Ascending aorta (tissue), 2 donors: ENCODE measurements at places on chromosomes 13 and 19. TPM values are rescaled to one million over a fixed set of nuclear protein-coding genes. Genes with fewer than 3 reads are reported as not detected.
A peak's percentile ranks its signal among the peaks of the same experiment; 100 is the strongest.

DNA sequence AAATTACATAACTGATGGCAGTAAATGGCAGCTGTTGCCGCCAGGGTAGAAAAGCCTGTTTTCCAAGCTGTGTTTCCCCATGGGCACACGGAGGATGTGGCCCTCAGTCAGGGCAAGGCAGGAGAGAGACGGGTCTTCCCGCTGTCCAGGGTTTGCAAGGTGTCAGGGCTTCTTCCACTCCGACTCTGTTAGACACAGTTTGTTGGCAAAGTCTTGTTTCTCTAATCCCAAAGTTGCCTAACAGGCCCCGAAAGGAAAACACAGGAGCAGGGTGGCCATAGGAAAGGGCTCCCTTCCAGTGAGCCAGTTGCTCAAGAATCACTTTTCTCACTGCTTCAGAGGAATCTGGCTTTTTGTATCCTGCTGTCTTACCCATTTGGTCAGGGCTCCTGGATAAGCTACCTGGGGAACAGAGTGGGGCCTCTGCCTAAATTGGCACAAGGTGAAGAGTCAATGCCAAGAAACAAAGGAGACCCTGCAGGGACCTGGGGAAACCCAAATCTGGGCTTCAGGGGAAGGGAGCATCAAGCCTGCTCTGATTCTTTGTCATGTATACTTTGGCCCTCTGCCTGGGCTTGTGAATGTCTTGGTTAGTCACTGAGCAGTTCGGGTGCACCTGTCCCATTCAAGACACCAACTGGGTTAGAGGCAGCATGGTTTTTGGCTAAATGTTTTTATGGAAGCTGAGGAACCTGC, 29.0 kb upstream of the CXCL17 start:
- no peak overlapping the region for H3K27ac ChIP-seq
- no peaks in the 10 kb centered on the region for H3K4me1 ChIP-seq
- no peak overlapping the region for H3K4me3 ChIP-seq
- no peak for DNase-seq

- H3K27me3 ChIP-seq, result no peaks in the 10 kb centered on the region
- H3K27ac ChIP-seq, result no peak overlapping the region
- H3K36me3 ChIP-seq, result peaks cover 55% of the 10 kb centered on the region
Observed at GRCh38 chr19:3975144-3975543, 4.2 kb upstream of the DAPK3 start.

- peaks cover 30% of the 10 kb centered on the region for H3K36me3 ChIP-seq
- H3K4me1 ChIP-seq, result peaks cover 6% of the 10 kb centered on the region
- DNase-seq, result no peak
- H3K27me3 ChIP-seq, result no peaks in the 10 kb centered on the region
- no peak overlapping the region for H3K27ac ChIP-seq
- no peak overlapping the region for H3K4me3 ChIP-seq
Observed at GRCh38 chr19:18912933-18913332, 6.3 kb downstream of the COPE start.

- no peaks in the 10 kb centered on the region for H3K4me1 ChIP-seq
- H3K27me3 ChIP-seq, result no peaks in the 10 kb centered on the region
- peaks cover 53% of the 10 kb centered on the region for H3K36me3 ChIP-seq
- DNase-seq, result no peak
Observed at GRCh38 chr19:18167011-18167410, 6.6 kb upstream of the IFI30 start.

- DNase-seq, result no peak
- H3K4me1 ChIP-seq, result no peaks in the 10 kb centered on the region
- H3K36me3 ChIP-seq, result no peaks in the 10 kb centered on the region
- no peak overlapping the region for H3K27ac ChIP-seq
- H3K27me3 ChIP-seq, result no peaks in the 10 kb centered on the region
Observed at GRCh38 chr13:94656766-94657165, 55.1 kb downstream of the GPR180 start.

DNA sequence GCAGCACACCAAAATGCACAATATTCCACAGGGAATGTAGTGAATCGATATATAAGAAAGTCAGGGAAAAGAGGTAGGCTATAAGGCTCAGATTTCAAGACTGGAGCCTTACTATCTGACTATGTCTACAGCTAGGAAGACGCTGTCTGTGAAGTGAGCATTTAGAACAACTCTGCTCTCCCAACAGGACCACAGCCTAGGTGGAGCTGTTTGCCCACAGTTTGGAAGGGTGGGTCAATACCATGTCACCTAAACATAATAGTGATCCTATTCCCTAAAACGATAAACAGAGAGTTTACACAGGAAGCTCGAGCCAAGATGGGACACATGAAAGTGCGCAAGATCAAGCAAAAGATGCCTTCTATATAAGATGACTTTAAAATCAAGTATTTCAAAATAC, 2486.0 kb upstream of the PCDH20 start:
- no peaks in the 10 kb centered on the region for H3K36me3 ChIP-seq

- H3K36me3 ChIP-seq, result no peaks in the 10 kb centered on the region
- no peaks in the 10 kb centered on the region for H3K27me3 ChIP-seq
- peaks cover 9% of the 10 kb centered on the region for H3K4me1 ChIP-seq
- no peak overlapping the region for H3K4me3 ChIP-seq
Observed at GRCh38 chr13:33202644-33203169, 82.8 kb downstream of the STARD13 start.

- no peaks in the 10 kb centered on the region for H3K4me1 ChIP-seq
- H3K27me3 ChIP-seq, result no peaks in the 10 kb centered on the region
- H3K36me3 ChIP-seq, result no peaks in the 10 kb centered on the region
- H3K4me3 ChIP-seq, result no peak overlapping the region
- no peak for DNase-seq
Observed at GRCh38 chr13:46202188-46202795, 9.4 kb upstream of the LRRC63 start.

- no peak overlapping the region for H3K4me3 ChIP-seq
- no peak overlapping the region for H3K27ac ChIP-seq
- H3K4me1 ChIP-seq, result no peaks in the 10 kb centered on the region
- DNase-seq, result no peak
- H3K27me3 ChIP-seq, result no peaks in the 10 kb centered on the region
Observed at GRCh38 chr13:64640002-64640401, 2590.1 kb downstream of the PCDH9 start.

DNA sequence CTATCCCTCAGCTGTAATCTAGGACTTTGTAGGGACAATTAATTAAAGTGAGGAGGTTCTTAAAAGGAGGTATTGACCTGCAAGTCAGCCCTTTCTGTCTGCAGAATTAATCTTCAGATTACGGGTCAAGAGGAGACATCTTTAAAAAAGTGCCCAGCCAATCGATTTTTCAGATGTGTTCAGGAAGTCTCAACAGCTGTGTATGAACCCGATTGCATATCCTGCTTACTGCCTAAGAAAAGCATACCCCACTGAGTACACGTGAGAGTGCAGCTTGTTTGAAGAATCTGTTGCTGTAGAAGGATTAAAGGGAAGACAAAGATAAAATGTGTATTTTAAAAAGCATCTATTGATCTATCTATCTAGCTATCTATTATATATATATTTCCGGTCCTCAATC, 1194.5 kb downstream of the UQCRFS1 start:
- no peak for DNase-seq
- no peak overlapping the region for H3K4me3 ChIP-seq
- no peaks in the 10 kb centered on the region for H3K4me1 ChIP-seq
- no peaks in the 10 kb centered on the region for H3K27me3 ChIP-seq
- no peaks in the 10 kb centered on the region for H3K36me3 ChIP-seq

- no peaks in the 10 kb centered on the region for H3K36me3 ChIP-seq
- no peak overlapping the region for H3K27ac ChIP-seq
- DNase-seq, result peak; percentile 62
- H3K4me3 ChIP-seq, result no peak overlapping the region
Observed at GRCh38 chr19:34505321-34506025, 23.9 kb downstream of the WTIP start.

- H3K27ac ChIP-seq, result no peak overlapping the region
- no peaks in the 10 kb centered on the region for H3K4me1 ChIP-seq
- no peak for DNase-seq
- no peaks in the 10 kb centered on the region for H3K27me3 ChIP-seq
- no peaks in the 10 kb centered on the region for H3K36me3 ChIP-seq
Observed at GRCh38 chr13:94020833-94021232, 458.6 kb downstream of the DCT start.

DNA sequence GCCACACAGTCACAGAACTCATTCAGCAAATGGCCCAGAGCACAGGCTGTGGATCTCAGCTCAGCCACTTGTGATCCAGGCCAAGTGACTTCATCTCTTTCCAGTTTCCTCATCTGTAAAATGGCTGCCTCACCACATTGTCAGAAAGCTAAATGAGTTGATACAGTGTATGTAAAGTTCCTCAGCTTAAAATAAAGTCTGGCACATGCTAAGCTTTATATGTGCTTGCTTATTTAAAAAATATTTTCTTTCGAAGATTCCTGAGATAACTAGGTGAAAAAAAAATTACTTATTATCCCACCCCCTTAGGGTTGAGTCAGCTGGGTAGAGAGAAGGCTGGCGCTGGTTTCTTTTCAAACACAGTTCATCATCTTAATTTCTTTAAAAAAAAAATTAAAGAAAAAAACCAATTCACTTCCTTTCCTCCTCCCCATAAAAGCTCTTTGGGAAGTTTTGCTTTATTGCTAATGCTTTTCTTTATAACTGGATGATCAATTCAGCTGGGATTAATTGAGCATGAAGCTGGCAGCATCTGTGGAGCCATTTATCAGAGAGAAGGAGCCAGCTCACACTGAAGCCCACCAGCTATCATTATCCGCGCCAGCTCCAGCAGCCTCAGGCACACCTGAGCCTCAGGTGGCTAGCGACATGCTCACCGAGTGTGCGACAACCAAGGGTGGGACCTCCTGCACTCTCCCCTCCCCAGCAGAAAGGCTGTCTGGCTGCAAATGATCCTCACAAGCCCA, 354.9 kb downstream of the FOXO1 start:
- H3K27me3 ChIP-seq, result no peaks in the 10 kb centered on the region
- no peak for DNase-seq
- H3K36me3 ChIP-seq, result no peaks in the 10 kb centered on the region
- no peak overlapping the region for H3K27ac ChIP-seq
- no peaks in the 10 kb centered on the region for H3K4me1 ChIP-seq

GRCh38 chr13:56558698-56559320, 581.9 kb upstream of the PRR20A start:
- no peak overlapping the region for H3K27ac ChIP-seq
- H3K4me1 ChIP-seq, result no peaks in the 10 kb centered on the region
- no peaks in the 10 kb centered on the region for H3K27me3 ChIP-seq
- no peak for DNase-seq

DNA sequence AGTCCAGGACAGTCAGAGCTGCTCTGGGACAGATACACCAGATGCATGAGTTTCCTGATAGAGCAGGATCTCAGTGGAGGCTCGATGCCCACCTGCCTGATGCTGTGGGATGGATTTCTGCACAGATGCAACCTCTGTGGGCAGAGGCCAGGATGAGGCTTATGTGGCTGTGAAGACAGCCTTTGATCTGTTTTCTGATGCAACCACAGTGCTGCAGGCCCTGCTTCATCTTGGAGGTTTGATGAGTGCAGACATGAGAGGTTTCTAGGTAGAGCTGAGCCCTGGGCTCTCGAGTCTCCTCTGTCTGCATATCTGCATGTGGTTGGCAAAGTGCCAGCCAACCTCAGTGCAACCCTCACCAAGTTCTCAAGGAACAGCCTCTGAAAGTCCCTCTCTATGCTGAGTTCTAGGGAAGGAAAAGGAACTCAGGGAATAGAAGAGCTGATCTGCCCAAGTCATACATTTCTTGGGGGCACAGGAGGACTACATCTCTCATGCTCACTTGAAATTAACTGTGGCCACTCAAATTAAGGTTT, 23.1 kb upstream of the TSHZ3 start:
- H3K4me1 ChIP-seq, result no peaks in the 10 kb centered on the region
- no peak overlapping the region for H3K27ac ChIP-seq
- no peaks in the 10 kb centered on the region for H3K36me3 ChIP-seq
- H3K4me3 ChIP-seq, result no peak overlapping the region

GRCh38 chr13:78102121-78102677, 183.6 kb upstream of the EDNRB start:
- H3K27ac ChIP-seq, result no peak overlapping the region
- no peaks in the 10 kb centered on the region for H3K36me3 ChIP-seq
- no peak overlapping the region for H3K4me3 ChIP-seq
- no peak for DNase-seq

DNA sequence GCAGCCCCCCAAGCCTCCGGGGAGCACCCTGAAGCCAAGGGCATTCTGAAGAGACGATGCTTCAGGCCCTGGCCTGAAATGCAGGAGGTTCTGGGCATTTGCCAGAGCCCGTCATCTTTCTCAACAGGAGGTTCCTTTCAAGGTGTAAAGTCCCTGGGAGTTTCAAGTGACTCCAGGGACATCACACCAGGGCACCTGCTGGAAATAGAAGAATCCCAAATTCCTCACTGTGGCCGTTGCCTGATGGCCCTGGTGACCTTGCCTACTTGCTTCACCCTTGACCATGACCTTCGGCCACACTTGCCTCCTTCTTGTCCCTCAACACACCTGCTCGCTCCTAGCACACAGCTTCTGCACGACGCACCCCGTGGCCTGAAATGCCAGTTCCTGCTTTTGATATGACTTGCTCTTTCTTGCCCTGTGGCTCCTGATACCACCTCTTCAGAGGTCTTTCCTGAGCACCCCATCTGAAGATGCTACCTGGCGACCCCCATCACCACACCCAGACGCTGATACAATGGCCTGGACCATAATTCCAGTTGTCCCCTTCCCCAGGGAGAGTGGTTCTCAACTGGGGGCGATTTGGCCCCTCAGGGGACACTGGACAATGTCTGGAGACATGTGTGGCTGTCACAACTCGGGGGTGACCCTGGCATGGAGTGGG, 3.5 kb downstream of the DPP9 start:
- peaks cover 51% of the 10 kb centered on the region for H3K36me3 ChIP-seq
- H3K27ac ChIP-seq, result no peak overlapping the region
- no peaks in the 10 kb centered on the region for H3K27me3 ChIP-seq
- no peak overlapping the region for H3K4me3 ChIP-seq

MISP gene
- not detected for total RNA-seq

ZNF8 gene
- 6.0 TPM for total RNA-seq

LILRB2 gene
- 0.11 TPM for total RNA-seq

PSG3 gene
- not detected for total RNA-seq

GNA15 gene
- total RNA-seq, result 7.1 TPM

CEACAM1 gene
- not detected for total RNA-seq

SIGLEC8 gene
- total RNA-seq, result not detected

IZUMO2 gene
- not detected for total RNA-seq

DIRAS1 gene
- total RNA-seq, result not detected
